ENCODE measurements at places on chromosomes 5 and 9.

- no peak for DNase-seq
Observed at GRCh38 chr5:25090275-25090674, 445.5 kb upstream of the CDH10 start.

- no peak for DNase-seq
Observed at GRCh38 chr5:1405121-1405520, 40.1 kb downstream of the SLC6A3 start.

GRCh38 chr5:134550271-134551214 is 25.1 kb downstream of the JADE2 start:
- DNase-seq, result no peak

- no peak for DNase-seq
Observed at GRCh38 chr5:78354066-78354670, 6.2 kb upstream of the SCAMP1 start.

- no peak for DNase-seq
Observed at GRCh38 chr5:44331471-44332050, 57.7 kb downstream of the FGF10 start.

- no peak for DNase-seq
Observed at GRCh38 chr9:120256146-120256545, 323.8 kb downstream of the CDK5RAP2 start.

- DNase-seq, result no peak
Observed at GRCh38 chr5:88238732-88239131, 29.9 kb downstream of the TMEM161B start.

- no peak for DNase-seq
Observed at GRCh38 chr5:80711938-80712337, 57.2 kb upstream of the DHFR start.

GRCh38 chr5:33240558-33240957 is 200.2 kb upstream of the TARS1 start:
- no peak for DNase-seq

- no peak for DNase-seq
Observed at GRCh38 chr9:73093740-73094379, 57.8 kb upstream of the ANXA1 start.

GRCh38 chr9:91376239-91376638 is 14.5 kb upstream of the AUH start:
- DNase-seq, result no peak

DNA sequence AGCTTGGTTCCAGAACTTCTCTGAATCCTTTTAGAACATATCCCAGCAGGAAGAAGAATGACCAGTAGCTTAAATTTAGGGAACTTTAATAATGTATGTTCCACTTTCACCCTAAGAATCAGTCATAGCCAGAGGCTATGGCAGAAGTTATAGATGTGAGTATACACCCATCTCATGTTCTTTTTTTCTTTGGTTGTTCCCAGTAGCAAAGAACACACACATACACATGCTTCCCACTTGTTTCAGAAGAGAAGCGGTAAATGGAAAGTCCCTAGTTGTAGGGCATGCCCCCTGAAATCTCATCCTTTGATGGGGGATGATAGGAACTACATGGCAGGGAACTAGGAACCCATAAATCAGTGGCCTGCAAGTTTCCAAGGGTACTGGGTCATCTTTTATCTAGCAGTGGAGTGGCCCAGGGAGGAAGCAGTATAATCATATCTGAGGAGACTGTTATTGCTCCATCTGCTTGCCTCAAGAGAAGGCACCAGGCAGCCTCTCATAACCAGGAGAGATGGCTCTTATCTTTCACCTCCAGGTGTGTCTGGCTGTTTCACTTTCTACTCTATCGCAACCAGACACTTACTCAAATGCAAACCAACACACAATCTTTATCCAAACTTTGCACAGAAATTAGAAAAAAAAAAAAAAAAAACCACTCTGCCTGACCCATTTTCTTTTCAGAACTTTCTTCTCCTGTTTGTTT is 109.5 kb downstream of the SNCAIP start:
- no peak for DNase-seq

- no peak for DNase-seq
Observed at GRCh38 chr5:158619083-158619788, 480.5 kb downstream of the EBF1 start.

DNA sequence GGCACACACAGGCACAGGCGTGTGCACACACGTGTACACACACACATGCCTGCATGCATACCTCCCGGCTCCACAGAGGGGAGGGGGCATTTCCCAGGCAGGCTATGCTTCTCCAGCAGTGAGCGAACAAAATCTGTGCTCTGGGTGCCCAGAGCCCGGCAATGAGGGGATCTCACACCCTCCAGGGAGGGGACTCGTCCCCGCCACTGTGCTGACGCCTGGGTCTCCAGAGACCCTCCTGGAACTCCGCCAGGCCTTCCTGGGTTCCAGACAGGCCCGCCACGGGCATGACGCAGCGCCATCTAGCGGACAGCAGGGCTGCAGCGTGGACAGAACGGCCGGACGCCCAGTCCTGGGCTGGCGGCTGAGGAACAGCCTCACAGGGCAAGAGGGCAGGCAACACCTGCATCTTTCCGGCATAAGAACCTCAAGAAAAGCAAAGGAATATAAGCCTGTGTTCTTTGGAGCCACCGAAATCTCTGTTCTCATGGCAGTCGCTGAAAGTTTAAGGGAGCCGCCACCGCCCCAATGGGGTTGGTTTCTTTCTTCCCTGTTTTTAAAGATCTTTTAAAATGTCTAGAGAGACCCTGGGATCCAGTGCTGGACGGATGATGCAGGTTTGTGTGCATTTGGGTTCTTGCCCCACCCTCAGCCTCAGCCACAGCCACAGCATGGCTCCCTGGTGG is 135.6 kb upstream of the PPP1R26 start:
- DNase-seq, result peak; percentile 29

DNA sequence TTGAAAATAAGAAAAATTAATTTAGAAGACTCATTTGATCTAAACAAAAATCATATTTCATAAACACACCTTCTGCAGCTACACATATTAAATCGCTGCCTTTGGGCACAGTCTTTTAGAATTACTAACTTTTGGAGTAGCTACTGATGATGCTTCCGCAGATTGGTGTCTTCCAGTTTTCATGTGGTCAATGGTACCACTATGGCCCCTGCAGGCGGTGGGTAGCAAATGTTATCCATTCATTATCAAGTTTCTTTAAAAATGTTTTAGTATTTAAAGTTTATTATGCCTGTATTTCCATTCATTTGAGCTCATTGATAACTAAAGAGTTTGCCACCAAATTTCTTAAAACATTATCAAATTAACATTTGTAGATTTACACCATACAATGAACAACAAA is 122.9 kb upstream of the GRAMD2B start:
- no peak for DNase-seq

DNA sequence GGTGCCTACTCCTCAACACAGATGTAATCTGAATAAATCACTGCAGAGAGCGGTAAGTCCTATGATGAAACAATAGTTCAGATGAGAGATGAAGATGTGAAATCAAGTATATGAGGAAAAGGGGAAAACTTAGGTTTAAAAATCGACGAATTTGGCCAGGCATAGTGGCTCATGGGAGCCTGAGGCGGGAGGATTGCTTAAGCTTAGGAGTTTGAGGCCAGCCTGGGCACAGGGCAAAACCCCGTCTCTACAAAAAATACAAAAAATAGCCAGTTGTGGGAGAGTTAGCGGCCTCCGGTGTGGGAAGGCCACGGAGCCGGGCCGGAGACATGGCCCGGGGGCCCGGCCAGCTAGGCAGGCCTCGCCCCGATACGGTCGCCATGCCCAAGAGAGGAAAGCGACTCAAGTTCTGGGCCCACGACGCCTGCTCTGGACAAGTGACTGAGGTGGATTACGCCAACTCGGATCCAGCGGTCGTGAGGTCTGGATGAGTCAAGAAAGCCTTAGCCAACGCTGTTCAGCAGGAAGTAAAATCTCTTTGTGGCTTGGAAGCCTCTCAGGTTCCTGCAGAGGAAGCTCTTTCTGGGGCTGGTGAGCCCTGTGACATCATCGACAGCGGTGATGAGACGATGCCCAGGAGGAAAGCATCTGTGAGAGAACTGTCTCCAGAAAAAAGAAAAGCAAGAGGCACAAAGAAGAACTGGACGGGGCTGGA is 62.8 kb upstream of the SUB1 start:
- DNase-seq, result no peak

- DNase-seq, result no peak
Observed at GRCh38 chr5:138698713-138699112, 54.5 kb upstream of the CTNNA1 start.

DNA sequence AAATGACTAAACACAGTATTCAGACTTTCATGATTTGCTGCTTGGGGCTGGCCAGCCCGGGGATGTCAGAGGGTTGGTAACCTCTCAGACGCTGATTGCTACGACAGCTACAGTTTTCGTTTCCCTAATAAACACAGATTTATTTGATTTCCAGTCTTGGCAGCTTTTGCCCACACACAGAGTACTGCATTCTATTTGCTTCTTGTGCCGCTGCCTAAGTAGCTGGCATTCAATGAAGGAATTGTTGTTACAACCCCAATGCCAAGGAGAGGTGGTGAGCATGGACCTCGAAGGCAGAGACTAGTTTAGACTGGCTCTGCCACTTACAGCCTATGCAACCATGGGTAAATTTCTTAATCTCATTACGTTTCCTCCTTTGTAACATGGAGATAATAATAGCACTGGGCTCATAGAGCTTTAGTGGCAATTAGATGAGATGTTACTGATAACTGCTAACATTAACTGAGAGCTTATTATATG is 247.1 kb upstream of the PANK3 start:
- DNase-seq, result no peak

DNA sequence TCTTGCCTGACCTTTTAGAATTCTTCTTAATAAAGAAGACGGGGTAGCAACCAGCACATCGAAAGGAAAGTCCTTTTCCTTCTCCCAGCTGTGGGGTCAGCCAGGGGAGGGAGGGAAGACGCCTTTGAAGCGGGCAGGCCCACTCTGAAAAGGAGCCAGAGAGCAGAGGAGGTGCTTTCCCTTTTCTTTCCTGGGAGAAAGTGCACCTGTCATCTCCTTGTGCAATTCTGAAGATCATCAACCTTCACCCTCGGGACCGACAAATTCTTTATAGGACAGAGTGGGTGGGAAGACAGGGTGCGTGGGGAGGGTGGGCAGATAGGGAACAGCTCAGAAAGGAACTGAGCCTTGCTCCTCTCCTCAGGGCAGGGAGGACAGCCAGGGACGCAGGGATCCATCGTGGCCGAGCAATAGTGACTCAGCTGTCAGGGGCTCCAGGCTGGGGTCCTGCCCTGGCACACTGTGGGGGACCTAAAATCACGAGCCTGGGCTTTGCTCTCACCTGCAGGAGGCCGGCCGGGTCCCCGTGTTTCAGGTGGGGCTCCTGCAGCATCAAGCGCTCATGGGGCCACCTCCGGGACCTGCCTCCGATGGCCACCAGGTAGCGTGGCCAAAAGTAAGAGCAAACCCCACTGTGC is 141.0 kb downstream of the OLFM1 start:
- no peak for DNase-seq

GRCh38 chr9:35407846-35408245 is 82.1 kb upstream of the RUSC2 start:
- DNase-seq, result no peak

DNA sequence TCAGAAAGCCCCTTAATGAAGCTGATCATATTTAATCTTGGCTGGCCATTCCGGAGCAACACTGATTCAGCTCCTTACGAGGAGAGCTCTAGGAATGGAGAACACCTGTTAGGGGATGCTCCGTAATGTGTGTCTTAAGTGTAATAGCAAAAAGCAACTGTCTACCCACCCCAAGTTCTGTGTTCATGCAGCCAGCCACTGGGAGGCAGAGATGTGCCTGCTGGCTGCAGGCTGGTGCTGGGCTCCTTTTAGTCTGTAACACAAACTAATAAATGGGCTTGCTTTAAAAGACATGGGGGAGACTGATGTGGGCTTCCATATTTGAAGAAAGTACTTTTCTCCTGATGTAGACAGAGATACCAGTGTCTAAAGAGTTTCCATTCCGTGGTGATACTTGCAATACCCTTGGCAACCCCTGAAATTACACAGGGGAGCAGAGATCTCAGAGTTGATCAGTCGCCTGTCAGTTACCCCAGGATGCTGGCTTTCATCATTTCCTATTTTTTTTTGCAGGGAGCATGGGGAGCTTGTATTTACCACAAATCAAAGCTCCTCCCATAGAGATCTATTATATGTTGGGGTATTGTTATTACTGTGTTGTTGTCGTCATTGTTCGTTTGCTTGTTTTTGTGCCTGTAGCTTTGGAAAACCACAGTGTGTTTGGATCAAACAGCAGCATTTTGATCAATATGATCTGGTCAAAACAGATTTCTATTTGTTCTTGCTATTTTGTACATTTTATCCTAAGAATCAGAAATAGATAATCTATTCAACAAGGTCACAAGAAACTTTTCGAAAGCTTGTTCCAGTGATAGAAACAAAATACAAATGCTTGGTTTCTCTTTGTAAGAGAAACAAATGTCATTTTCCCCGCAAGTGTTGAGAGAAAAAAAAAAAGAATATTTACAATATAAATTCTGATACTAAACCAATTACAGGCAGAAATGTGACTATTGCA is 65.8 kb downstream of the MTX3 start:
- no peak for DNase-seq

GRCh38 chr5:163731256-163731655 is 225.8 kb downstream of the MAT2B start:
- no peak for DNase-seq

GRCh38 chr9:87445646-87446045 is 52.0 kb upstream of the DAPK1 start:
- no peak for DNase-seq

DNA sequence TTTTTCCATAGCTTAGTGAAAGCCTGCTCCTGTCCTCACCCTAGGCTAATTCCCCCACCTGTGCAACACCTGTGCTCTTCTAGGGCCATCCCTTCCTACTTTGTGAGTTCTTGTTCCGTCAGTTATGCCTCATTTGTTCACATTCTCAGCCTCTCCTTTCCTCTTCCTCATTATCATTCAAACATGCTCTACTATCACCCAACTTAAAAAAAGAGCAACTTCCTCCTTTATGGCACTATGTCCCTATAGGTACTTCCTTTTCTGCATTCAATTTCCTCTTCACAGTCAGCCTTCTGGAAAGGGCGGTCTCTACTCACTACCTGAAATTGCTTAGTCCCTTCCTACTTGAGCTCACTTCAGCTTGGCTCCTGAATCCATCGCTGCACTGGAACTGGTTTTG is 111.8 kb upstream of the LHFPL2 start:
- no peak for DNase-seq

GRCh38 chr5:6584727-6585126 is 48.1 kb downstream of the NSUN2 start:
- DNase-seq, result no peak

- DNase-seq, result no peak
Observed at GRCh38 chr5:78268356-78268755, 26.1 kb downstream of the AP3B1 start.

- no peak for DNase-seq
Observed at GRCh38 chr9:116345817-116346216, 192.2 kb downstream of the PAPPA start.

- DNase-seq, result no peak
Observed at GRCh38 chr5:179168664-179169063, 108.5 kb downstream of the ZNF354C start.

Measured in stimulated activated CD4-positive, alpha-beta T cell treated with anti-CD3 and anti-CD28 coated beads, Interleukin-15, amount 100 ng/mL, for 1 hour (primary cell).